Hepatic stellate cell (primary cell): ENCODE measurements at places on chromosomes 5 and 9.

DNA sequence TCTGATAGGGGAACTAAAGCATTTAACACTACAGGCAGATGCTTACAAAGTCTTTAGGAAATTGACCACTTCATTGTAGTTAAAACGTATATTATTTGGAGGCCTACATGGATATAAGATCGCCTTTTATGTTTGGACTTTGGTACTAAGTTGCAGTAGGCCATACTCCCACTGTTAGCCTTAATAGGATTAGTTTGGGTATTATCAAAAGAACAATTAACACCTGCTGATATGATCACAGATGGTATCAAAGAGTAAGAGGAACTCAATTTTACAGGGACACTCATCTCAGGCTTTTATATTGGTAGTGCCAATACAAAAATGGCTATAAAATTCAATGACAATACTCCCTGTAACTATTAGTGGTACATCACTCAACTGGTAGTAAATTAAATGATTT is 1183.0 kb downstream of the MAT2B start:
- no peak for DNase-seq

DNA sequence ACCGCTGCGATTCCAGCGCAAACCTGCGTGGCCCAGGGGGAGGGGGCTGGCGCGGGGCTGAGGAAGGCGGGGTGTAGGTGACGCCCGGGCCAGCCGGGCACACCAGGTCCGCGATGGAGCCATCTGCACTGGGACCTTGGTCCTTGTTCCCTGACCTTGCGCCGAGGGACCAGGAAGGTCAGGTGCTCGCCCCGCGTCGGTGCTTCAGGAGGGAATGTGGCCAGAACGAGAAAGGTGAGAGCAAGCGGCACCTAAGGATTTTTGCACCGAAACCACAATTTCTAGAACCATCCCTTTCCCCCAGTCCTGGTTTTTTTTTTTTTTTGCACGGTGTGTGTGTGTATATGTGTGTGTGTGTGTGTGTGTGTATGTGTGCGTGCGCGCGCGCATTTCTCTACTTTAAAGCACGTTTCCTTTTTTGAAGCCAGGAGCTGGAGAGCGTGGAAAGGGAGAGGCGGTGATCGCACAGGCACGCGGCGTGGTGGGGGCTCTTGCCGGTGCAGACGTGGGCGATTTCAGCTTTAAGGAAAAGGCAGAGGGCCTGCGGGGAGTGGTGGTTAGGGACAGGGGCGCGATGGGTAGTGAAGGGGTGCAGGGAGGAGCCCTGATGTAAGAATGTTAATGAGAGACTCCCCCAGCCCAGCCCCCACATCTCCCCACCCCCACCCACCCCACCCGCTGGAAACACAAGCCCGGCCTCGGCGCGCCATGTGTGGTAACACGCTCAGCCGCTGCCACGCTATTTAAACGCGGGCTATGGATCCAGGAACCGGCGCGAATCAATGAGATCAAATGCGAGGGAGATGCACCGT is at the start of gene NPR3:
NPR3 (plus strand) TSS at position 772 of the 812 bp plus-strand sequence. CDS start 456 bp downstream, outside the sequence.
- peak; percentile 54 for DNase-seq

- no peak for DNase-seq
These were observed 12.8 kb upstream of the DDX41 start for GRCh38 chr5:177529247-177530203.

DNA sequence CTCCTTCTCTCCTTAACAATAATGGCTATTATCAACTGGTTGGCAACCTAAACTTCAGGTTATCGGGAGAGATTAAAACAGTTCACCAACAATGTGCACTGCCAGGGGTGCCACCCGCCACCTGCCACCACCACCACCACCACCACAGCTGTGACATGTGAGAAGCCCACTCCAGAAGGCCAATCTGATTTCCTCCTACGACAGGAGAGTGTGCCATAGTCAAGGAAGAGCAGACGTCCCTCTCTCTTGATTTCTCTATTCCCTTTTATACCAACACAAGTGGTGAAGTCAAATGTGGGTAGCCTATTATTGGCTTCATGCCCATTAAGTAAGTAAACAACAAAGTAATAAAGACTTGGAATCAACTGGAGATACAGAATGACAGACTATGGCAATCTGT is 22.4 kb downstream of the GNAQ start:
- no peak for DNase-seq

DNA sequence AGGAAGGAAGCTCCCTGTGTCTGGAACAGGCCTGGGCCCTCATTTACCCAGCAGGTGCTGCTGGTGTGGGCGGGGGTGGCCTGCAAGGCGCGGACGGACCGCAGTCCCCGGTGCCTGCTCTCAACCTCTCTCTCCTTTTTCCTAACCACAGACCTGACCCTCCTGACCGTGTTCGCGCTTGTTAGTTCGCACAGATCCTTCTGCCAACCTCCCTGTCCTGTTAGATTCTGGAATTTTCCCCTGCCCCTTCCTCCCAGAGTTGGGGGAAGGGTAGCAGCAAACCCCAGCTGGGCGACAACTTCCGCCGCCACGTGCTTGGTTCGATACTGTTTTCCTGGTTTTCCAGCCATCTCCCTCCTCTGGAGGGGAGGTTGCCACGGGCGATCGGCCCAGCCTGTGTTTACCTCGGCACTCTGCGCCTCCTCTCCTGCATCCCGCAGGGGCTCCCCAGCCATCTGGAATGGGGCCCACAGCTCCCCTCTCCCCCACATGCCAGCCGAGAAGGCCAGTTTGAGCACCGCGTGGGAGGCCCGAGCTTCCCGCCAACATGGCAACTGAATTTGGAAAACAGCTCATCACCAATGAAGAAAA is 70.8 kb upstream of the UNC5A start:
- no peak for DNase-seq

DNA sequence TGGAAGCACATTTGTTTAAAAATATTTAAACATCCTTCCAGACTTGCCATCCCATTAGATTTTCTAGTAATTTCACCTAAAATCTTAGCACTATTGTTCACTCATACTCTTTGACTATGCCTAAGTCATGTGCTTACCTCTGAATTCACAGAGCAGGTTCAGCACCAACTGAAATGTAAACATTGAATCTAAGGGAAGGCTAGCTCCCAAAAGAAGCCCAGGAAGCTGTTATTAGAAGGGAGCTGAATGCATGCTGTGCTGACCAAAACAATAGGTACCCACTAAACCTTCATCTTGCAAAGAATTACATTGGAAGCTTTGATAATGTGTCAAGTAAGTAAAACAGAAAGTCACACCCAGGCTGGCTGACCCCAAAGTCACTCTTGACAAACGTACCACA is 571.3 kb downstream of the GABRG2 start:
- no peak for DNase-seq

DNA sequence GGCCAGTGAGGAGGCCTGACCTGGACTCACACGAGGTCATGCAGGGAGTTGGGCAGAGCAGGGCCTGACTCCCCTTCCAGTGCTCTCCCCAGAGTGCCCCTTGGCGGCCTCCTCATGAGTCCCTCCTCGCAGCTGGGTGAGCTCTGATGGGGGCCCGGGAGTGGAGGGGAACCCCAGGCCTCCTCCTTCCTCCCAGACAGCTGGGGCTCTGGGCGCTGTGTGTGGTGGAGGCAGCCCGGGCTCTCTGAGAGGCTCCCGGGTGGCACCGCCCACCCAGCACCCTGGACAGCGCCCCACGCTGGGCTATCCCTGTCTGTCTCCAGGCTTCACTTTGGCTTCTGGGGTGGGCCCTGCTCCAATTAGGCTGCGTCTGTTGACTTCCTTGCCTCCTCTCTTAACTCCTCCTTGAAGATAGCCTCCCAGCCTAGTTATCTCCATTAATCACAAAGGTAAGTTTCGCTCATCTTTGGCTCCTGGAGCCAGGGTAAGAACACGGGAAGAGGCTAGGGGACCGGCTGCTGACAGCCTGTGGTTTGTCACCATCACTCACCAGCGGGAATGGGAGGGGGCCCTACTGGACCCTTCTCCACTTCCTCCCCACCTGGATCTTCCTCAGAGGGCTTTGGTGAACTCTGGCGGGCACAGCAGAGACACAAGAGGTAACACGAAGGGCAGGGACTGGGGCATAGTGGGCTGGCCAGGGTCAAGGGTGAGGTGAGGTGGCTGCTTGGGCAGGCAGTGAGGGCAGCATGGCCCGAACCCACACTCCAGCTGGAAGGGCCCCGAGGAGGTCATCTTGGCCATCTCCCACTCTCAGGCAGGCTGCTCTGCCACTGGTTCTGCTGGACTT is 13.1 kb downstream of the PSD2 start:
- peak; percentile 49 for DNase-seq

GRCh38 chr9:81530310-81530810 is 159.0 kb downstream of the TLE1 start:
- DNase-seq, result no peak

DNA sequence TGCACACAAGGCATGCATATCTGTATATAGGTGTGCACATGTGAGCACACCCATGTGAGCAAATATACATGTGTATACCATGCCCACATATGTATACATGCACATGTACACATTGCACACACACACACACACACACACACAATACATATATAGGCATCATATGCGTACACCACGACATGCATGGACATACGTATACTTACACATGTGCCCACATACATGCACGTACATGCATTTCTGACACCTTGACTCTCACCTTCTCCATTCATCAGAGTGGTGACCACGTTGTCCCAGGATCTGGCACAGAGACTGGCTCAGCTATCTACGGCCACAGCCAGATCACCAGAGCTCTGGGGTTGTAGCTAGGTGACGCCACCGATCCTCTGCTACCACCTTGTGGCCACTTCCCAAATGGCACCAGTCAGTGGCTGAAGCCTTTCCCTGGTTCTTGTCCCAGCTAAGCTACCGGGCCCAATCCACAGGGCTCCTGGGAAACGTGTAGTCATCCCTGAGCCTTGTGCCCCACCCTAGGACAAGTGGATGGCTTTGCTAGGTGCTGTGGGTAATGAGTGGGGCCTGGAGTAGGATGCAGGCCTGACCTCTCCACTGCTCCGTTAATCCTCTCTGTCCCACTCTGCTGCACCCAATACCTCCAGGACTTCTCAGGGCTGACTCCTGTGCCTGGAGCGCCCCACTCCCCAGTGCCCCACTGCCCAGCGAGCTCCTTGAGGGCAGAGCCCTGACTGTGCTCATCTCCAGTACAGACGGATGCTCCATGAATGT is 194.4 kb downstream of the RGS3 start:
- peak; percentile 90 for DNase-seq

DNA sequence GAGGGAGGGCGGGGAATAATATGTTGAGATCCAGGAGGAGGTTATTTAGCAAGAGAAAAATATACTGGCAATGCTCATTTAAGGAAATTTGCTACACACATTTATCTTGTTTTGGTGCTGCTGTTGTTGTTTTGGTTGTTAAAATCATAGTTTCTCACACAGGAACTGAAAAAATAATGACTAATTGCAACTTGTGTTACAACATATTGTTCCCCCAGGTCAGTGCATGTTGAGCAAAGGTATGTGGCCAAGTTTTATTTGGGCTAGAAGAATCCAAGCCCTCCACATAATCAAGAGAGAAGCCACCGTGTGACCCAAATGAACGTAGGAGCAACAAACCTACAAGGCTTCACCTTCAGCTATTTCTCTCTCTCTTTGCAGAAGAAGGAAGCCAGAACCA is 220.3 kb upstream of the DAPK1 start:
- DNase-seq, result no peak

- no peak for DNase-seq
These were observed 98.0 kb upstream of the NR3C1 start for GRCh38 chr5:143501310-143502044.

GRCh38 chr9:134229466-134230091 is 65.2 kb upstream of the RNU6ATAC start:
- DNase-seq, result no peak

- DNase-seq, result peak; percentile 78
These were observed 148.3 kb downstream of the GAPVD1 start for GRCh38 chr9:125409637-125410521.

DNA sequence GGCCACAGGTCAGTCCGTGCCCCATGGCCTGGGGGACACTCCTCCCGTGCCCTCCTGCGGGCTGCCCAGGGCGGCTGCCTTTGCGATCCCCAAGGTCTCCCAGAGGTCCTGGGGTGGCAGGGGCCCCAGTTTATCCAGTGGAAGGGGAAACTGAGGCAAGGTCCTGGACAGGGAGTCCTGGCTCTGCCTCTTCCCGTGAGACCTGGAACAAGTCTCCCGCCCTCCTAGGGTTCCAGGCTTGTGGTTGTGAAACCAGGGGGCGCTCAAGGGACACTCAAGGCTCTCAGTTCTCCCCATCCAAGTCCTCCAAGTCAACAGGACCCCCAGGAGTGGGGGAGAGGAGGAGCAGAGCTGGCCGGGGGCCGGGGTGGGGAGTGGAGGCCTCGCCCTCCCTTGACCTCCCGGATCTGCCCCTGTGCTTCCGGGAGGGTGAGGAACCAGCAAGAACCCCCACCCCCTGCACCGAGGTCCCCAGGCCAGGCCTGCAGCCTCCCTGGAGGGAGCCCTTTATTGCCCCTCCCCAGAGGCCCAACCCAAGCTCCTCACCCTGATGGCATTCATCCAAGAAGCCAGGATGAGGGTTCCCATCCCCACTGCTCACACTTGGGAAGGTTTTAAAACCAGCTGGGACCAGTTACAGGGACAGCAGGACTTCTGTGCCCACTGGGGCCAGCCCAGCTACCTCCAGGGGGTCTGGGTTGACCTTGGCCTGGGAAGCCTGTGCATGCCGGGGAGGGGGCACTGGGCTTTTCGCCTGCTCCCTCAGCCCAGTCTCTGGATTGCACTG is 24.7 kb upstream of the TMEM250 start:
- DNase-seq, result no peak

DNA sequence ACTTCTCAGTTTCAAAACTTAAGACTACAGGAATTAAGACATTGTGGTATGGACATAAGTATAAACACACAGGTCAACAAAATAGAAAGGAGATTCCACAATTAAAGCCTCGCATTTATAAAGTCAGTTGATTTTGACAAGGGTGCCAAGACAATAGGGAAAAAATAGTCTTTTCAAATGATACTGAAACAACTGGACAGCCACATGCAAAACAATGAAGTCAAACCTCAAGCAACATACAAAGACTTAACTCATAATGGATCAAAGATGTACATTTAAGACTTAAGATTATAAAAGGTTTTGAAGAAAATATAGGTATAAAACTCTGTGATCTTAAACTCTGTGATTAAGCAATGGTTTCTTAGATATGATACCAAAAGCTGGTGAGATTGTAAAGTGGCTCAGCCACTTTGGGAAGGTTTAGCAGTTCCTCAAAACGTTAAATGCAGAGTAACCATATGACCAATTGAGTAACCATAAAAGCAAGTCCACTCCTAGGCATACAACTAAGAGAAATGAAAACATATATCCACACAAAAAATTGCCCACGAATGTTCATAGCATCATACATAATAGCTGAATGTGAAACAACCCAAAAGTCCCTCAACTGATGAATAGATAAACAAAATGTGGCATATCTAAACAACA is 22.0 kb downstream of the HINT1 start:
- no peak for DNase-seq

- DNase-seq, result no peak
These were observed 353.7 kb downstream of the CSNK1G3 start for GRCh38 chr5:123865641-123866040.

GRCh38 chr9:134195558-134195957 is 31.2 kb upstream of the RNU6ATAC start:
- DNase-seq, result no peak
